ENCODE measurements at places on chromosomes 1 and 21.

DNA sequence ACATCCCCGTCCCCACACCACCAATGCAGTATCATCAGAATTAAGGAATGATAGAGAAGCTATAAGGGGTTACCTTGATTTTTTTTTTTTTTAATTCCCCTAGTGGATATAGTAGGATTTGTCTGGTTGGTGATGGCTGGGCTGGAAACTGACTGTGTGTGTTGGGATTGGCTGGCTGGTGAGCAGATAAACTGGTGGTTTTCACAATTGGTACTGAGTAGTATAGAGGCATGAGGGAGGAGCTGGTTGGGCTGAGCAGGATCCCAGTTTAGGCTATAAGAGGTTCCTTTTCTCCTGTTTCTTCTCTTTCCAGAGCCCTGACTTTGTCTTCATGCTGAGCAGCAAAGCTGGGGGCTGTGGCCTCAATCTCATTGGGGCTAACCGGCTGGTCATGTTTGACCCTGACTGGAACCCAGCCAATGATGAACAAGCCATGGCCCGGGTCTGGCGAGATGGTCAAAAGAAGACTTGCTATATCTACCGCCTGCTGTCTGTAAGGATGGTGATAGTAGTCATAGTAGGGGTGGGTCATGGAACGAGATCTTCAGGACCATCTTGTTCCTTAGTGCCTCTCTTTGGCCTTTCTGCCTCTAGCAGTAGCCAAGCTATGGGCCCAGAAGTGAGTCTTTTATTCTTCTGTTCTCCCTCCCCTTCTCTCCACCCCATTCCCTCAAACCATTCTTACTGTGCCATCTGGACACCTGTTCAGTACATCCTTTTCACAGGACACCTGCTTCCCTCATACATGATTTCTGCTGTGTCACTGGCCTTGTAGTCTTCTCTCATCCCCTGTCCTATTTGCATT is 26.9 kb downstream of the RAD54L start:
- DNase-seq = peak; percentile 69

- DNase-seq = no peak
Measured at GRCh38 chr1:182248721-182249120, 142.9 kb downstream of the GLUL start.

- DNase-seq = no peak
Measured at GRCh38 chr1:197619008-197619640, 156.2 kb downstream of the DENND1B start.

GRCh38 chr1:106924360-106924759 is 132.1 kb upstream of the PRMT6 start:
- no peak for DNase-seq

- no peak for DNase-seq
Measured at GRCh38 chr1:97826820-97827219, 94.0 kb downstream of the DPYD start.

DNA sequence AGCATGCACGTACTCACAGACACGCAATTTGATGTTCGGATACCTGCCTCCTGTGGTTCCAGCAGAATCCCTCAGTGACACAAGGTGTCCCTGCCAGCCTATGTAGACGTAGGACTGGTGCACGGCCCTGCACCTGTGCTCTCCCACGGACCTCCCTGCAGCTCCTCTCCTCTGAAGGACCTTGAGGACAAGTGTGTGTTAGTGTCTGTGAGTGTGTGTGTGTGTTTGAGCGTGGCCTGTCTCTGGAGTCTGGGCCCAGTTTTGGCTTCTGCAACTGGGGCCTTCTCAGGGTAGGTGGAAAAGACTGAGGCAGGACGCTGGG is 22.5 kb upstream of the DMBX1 start:
- DNase-seq = no peak

DNA sequence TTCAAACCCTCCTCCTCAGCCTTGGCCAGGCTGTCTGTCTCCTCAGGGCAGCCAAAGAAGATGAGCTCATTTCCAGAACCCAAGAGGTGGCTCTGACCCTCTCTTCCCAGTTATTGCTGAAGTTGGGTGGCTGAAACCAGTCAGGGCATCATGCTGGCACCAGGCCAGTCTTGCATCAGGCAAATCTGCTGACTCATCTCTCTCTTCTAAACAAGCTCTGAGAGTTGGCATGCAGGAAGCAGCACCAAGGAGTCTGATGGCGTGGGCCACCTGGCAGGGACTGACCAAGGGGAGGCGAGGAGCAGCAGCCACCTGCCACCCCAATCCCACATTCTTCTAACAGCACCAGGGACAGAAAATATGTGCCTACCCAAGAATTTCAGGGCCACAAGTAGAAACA is 104.8 kb upstream of the ATP1A1 start:
- DNase-seq = no peak

DNA sequence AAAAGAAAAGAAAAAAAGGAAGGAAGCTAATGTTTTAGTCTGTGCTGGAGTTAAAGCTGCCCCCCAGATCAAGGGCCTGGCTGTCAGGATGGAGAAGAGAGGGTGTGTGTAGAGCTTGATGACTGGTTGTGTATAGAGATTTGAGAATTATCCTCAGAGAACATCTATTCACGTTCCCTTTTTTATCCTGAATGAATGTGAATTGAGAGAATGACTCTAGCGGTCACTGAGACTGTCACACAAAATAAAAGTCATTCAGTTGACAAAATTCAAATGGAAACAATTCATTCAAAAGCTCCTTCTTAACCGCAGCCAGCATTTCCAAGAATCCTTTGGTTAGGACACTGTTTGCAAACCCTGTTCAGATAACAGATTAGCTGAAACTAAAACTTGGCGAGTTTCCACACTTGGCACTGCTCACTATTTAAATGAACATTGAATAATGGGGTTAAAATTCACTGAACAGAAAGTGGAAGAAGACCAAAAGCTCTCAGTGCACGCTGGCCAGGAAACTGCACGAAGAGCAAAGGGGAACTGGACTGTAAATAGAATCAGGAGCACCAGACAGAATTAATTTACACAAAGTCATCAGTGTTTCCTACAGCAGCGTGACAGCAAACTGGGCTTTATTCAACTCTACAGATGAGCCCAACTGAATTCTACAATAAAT is 13.6 kb upstream of the FAM89A start:
- peak; percentile 62 for DNase-seq

DNA sequence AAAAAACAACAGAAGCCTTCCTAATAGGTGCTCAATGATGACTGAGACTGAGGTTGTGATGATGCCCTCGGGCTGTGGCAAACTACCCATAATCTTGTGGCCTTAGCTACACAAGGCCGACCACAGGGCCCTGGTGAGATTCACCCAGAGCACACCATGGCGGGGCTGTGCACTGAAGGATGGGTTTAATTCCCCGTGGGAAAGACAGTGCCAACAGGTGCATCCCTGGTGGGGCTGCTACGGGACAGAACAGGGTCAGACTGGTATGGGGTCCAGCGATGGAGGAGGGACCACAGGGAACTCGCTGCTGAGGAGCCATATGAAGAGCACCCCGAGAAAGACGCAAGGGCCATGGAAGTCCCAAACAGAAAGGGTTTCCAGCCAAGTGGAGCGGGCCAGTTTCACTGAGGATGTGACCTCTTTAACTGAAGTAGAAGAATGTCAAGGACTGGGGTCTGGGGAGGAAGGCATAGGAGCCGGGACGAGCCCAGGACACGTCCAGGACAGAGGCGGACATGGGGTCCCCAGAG is 21.3 kb downstream of the PRDM15 start:
- peak; percentile 57 for DNase-seq

- DNase-seq = peak; percentile 85
Measured at GRCh38 chr1:22416555-22417454, 34.8 kb upstream of the ZBTB40 start.

DNA sequence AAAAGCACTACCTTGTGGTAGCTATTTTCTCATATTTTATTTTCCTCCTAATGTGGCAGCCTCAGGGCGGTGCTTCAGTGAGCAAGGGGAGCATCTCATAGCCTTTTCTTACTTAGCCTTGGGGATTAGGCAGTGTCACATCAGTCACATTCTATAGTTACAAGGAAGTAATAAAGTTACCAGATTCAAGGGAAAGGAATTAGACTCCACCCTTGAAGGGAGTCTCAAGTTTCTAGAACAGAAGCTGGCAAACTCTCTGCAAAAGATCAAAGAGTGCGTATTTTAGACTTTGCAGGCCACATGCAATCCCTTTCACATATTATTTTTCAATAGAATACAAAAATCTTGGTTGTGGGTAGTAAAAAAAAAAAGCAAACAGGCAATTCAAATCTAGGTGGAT is 350.4 kb downstream of the AMY1C start:
- no peak for DNase-seq

GRCh38 chr1:204947338-204947737 is 76.7 kb downstream of the NFASC start:
- no peak for DNase-seq

- no peak for DNase-seq
Measured at GRCh38 chr1:180085331-180085730, 69.3 kb upstream of the QSOX1 start.

- DNase-seq = peak; percentile 58
Measured at GRCh38 chr1:1189111-1189510, 15.4 kb downstream of the TTLL10 start.

DNA sequence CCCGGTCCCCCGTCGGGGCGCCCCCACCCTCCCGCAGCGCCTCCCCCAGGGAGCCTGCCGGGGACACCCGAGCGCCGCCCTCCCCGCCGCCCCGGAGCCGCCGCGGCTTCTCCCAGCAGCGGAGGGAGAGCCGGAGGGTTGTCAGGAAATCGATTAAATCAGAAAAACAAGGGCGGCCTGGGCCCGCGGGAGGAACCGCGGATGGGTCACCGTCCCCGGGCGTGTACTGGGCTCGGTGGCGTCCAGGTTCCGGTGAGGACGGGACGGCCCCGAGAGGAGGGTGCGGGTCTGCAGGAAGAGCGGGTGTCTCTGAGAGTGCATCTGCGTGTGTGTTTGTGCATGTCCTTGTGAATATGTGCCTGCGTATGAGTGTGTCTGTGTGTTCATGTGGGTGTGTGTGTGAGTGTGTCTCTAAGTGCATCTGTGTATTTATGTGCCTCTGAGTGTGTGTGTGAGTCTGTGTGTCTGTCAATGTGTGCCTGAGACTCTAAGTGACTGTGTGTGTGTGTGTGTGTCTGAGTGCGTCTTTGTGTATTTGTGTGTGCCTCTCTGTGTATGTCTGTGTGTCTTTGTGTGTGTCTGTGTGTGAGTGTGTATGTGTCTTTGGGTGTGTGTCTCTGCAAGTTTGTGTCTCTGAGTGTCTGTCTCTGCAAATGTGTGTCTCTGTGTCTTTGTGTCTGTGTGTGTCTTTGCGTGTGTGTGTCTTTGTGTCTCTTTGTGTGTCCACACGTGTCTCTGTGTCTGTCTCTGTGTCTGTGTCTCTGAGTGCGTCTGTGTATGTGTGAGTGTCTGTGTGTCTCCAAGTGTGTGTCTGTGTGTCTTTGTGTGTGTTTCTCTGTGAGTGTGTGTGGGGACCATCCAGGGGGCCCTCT is 1.1 kb downstream of the SPSB1 start:
- peak; percentile 76 for DNase-seq

DNA sequence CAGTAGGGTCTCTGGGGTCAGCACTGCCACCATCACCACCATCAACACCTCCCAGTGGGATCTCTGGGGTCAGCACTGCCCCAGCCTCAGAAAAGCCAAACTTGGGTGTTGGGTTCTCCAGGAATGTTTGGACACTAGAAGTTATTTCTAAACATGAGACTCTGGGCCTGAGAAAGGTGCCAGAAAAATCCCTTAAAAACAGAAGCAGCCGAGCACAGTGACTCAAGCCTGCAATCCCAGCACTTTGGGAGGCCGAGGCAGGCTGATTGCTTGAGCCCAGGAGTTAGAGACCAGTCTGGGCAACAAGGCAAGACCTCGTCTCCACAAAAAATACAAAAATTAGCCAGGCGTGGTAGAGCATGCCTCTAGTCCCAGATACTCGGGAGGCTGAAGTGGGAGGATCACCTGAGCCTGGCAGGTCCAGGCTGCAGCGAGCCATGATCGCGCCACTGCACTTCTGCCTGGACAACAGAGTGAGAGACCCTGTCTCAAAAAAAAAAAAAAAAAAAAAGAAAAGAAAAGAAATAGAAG is 470 bp downstream of the PTAFR start:
- no peak for DNase-seq

- no peak for DNase-seq
Measured at GRCh38 chr1:201091256-201091655, 21.0 kb downstream of the CACNA1S start.

GRCh38 chr1:55617288-55617982 is 402.3 kb upstream of the USP24 start:
- no peak for DNase-seq

DNA sequence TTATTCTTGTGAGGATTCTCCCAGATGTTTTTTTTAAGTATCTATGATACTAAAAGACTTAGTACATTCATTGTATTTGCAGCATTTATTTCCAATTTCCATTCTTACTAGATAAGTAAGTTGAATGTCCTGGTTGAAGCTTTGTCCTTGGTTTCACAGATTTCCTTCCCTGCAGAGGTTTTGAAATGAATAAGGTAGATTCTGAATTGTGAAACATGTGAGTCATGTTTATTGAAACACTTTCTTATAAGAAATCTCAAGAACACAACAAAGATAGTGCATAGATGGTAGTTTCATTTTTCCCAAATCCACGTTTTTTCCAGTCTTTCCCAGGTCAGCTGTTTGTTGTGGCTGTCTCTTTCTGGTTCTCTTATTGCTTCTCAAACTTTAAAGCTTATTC is 24.8 kb downstream of the GABPA start:
- DNase-seq = no peak

GRCh38 chr21:34635307-34635706 is 20.4 kb upstream of the RCAN1 start:
- DNase-seq = no peak

DNA sequence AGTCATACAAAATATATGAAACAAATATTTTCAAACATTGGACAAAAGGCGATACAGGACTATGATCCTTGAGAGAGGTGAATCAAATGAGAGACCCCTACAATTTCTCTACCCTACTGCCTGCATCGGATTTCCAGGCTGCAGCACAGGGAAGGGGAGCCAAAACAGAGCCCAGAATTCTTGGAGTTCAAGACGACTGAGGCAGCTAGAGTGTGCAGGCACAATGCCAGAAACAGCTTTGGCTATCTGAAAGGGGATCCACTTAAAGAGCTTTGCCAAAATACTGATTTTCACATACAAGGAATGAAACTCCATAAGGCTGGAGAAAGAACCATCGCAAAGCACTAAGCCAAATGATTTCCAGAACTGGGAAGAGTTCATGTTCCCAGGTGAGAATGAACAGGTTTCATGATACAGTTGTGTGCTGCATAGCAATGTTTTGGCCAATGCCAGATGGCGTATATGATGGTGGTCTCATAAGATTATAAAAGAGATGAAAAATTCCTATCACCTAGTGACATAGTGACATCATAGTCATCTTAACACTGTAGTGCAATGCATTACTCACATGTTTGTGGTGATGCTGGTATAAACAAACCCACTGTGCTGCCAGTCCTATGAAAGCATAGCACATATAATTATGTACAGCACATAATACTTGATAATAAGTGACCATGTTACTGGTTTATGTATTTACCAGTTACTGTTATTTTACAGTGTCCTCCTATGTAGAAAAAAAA is 77.5 kb downstream of the KCND3 start:
- no peak for DNase-seq

DNA sequence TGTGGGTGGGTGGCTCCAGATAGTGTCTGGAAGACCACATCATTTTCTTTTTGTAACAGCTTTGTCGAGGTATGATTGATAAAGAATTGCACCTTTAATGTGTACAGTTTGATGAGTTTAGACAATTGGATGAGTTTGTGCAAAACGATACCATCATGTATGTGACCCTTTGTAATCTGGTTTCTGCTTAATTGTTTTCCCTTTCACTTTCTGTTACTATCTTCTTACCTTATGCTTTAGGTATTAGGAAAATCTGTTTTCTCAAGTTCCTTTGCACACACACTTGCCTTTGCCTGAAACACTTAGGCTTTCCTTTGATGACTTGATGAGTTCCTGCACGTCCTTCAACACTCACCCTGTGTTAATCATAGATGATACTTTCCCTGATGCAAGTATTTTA is 6.8 kb downstream of the OR10Z1 start:
- no peak for DNase-seq

Measured in osteoblast (primary cell).